ENCODE measurements at places on chromosomes 16 and 17.

DNA sequence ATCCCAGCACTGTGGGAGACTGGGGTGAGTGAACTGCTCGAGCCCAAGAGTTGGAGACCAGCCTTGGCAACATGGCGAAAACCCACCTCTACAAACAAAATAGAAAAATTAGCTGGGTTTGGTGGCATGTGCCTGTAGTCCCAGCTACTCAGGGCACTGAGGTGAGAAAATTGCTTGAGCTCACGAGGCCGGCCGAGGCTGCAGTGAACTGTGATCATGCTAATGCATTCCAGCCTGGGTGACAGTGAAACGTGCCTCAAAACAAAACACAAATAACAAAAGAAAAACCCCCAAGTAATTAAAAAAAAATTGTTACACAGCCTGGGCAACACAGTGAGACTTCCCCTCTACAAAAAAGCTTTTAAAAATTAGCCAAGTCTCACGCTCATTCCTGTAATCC is 5.0 kb downstream of the CCDC47 start:
- DNase-seq = no peak

GRCh38 chr16:50165473-50165872 is 12.4 kb downstream of the TENT4B start:
- no peak for DNase-seq

DNA sequence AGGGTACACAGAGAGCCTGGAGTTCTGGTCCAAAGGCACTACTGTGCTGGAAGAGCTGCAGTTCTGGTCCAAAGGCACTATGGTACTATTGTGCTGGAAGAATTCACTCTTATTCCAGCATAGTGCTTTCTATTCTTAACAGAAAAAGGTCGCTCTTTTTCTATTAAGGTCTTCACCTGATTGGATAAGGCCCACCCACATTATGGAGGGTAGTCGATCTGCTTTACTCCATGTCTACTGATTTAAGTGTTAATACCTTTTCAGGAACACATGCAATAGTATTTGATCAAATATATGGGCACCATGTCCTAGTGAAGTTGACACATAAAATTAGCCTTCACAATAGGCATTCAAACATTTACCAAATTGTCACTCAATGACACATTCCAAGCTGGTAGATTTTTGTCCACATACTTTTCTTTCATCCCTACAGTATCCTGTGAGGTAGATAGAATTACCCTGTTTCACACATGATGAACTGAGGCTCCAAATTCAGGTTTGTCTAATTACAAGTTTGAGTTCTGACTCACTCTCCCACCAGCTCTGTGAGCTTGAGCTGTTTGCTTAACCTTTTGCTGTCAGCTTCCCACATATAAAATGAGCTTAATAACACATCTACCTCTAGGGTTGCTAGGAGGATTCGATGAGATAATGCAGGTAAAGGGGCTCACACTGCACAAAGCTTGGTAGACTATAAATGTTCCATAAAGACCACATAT is 129.9 kb downstream of the AIPL1 start:
- DNase-seq = no peak

DNA sequence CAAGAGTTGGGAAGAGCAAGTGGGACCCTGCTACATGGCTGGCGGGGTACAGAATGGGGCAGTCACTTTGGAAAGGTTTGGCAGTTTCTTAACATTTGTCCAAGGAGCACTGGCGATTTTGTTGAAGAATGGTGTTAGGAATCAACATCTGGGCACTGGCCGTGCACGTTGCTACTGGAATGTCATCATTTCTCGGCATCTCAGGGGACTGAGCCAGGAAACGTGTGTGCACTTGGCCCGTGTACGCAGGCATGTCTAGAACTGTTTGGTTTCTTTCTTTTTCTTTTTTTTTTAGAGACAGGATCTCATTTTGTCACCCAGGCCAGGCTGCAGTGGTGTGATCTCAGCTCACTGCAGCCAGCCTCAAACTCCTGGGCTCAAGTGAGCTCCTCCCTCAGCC is 17.3 kb upstream of the FOXK2 start:
- no peak for DNase-seq

DNA sequence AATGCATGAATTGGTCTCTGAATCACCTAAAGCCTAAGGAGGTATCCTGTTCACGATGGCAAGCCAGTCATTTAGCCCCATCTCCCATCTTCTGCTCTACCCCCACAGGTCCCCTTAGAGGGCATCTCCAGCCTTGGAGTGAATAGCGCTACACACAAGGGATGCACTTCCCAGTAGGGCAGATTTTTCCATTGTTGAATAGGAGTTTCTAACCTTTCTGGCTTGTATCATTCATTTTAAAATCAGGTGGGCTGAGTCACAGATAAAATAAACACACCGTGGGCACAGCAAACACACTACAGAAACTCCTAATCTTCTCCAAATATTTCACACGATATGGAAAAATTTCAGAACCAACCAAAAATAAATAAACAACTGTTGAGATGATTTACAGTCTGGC is 201.2 kb upstream of the NOG start:
- DNase-seq = no peak

Measured in pulmonary artery endothelial cell (primary cell).